ENCODE measurements at places on chromosomes 13 and 19.

GRCh38 chr19:1294688-1295087, 9.0 kb downstream of the EFNA2 start:
- DNase-seq = no peak

DNA sequence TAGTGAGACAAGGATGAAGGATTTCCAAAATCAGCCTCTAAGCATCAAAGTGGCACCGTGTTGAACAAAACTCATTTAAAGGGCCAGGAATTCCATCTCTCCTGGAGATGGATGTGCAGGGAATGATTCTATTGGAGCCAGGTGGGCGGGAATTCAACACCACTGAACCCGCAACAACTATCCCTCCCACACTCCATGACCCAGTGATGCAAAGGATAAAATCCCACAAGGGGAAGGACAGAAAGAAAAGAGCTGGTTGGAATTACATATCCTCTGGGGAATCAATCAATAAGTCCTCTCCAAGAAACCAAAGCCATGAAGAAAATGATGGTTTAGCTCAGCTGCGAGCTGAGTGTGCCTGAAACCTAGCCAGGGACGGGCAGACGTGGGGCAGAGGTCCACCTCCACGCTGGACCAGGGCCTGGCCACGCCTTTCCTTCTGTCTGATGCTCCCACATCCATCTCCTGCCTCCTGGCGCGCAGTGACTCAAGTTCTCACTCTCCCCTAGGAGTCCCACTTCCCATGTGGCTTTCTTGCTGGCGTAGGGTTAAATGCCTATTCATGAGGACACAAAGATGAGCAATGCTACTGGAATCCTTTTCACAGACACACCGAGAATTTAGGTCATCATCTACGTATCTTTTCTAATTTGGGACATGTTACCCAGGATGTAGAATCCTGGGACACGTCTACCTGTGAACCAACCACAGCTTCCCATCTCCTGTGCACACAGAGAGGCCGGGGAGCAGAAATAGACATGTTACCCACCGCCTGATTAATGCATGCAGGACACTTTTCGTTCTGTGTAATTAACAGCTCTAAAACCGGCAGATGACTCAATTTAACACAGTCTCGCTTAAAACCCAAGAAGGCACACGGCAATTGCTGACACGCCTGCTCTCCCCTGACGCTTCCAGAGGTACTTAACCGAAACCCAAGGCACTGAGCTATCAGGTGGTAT, 48.6 kb downstream of the PEPD start:
- no peak for DNase-seq

DNA sequence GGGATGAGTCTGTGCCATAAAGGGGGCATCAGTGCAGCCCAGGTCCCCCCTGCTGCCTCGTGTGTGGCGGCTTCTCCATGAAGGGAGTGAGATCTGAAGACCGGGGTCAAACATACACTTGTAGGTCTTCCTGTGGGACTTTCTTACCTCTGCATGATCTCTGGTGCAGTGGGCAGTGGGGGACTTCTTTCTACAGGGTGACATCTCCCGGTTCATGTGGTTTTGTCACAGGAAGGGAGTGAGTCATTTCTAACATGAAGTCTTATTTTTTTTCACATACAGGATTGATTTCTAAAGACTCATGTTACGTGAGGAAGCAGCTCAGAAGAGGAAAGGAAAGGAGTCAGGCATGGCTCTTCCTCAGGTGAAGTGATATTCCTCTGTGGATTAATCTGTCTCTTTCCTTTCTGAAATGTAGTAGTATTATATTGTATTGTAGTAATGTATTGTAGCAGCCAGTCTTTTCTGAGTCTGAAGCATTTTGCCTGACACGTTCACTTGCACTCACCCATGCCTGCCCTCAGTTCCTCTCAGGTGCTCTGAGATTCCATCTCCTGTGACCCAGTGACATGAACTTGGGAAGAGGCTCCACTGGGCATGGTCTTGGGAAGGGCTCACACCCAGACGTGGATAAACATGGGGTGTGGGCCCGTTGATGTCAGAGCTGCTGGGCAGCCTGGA, 15.7 kb downstream of the ZNF808 start:
- DNase-seq = no peak

DNA sequence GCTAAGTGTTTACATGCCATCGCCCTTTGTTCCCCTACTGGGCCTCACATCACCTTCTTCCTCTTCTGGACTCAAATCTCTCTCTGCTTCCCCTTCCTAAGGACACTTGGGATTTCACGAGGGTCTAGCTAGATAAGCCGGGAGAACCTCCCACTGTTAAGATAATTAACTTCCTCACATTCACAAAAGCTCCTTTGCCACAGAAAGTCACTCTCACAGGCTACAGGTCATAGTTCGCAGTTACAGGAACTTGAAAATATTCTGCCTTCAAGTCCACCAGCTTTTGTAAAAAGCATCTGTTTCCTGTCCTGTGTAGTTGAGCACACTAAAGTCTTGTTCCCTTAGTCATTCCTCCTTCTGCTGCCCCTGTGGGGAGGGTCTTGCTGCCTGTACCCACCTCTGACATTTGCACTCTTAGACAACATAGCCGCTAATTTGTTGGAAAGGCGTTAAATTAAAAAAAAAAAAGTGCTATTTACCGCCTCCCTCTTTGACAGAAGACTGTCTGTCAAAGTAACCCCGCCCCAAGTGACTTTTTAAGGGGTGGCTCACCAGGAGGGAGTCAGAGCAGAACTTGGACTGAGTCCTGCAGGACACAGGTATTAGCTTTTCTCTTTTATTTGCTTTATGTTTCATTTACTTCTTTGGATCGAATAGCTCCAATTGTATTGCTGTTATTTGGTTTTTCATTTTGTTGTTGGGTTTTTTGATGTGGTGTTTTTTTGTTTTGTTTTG, 26.8 kb upstream of the CEACAM21 start:
- DNase-seq = no peak

GRCh38 chr19:38869836-38870607, 8.1 kb downstream of the RINL start:
- peak; percentile 92 for DNase-seq

- no peak for DNase-seq
Measured at GRCh38 chr19:4744451-4745174, 21.0 kb upstream of the DPP9 start.

DNA sequence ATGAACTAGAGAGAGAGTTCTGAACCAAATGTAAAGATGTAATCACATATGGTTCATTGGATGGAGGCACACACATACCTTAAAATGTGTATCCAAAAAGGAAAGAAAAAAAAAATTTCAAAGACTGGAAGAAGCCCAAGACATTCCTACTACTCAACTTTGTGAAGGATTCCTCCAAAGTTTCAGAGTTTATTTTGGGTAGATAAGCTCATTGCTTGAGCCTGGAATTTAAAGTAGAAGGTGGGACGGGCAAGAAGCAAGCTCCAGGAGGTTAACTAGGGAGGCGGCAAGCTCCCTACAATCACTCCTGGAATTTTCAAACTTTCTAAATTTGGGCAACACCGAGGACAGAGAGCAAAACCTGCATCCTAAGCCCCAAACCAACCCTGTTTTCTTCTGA, 1.9 kb downstream of the TSHZ3 start:
- DNase-seq = no peak

DNA sequence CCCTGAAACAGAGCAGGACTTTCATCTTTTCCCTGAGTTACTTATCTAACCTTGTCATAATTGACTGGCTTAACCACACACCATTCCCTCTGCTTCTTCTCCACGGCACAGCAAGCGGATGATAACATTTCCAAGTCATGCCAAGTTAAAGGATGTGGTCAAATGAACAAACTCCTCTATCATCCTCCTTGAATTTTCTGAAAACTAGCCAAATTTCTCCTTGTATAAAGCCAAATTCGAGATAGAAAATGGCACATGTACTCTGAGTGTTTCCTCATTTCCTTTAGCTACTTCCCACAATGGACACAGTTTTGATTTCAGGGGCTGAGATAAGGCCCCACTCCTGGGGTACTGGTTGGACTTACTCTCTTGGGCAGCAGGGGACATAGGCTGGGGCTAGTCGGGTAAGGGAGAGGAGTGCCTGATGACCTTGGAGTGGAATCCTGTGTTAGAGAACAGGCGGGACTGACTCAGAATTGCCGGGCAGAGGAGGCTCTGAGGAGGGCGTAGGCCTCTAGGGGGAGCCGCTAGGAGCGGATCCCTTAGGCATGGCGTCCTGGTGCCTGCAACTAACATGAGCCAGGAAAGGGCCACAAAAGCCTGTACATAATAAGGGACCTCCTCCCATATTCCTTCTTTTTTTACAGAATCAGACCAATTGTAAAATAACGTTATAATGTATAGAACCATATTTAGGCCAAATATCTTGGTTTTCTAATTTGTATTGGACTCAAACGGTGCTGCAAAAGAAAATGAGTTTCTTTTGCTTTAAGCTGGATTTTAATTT, 20.3 kb upstream of the TMTC4 start:
- no peak for DNase-seq

GRCh38 chr13:90232291-90232690, 1115.2 kb upstream of the MIR17HG start:
- DNase-seq = no peak

- DNase-seq = no peak
Measured at GRCh38 chr13:94198681-94199080, 280.8 kb downstream of the DCT start.

- DNase-seq = no peak
Measured at GRCh38 chr13:108402850-108403249, 133.3 kb downstream of the TNFSF13B start.

GRCh38 chr13:29782798-29783197, 67.6 kb downstream of the UBL3 start:
- DNase-seq = no peak

- no peak for DNase-seq
Measured at GRCh38 chr19:43505186-43505456, 575 bp upstream of the PHLDB3 start.

GRCh38 chr19:10191347-10191746, 3.4 kb downstream of the DNMT1 start:
- no peak for DNase-seq

GRCh38 chr13:94914895-94915294, 202.6 kb upstream of the SOX21 start:
- no peak for DNase-seq

DNA sequence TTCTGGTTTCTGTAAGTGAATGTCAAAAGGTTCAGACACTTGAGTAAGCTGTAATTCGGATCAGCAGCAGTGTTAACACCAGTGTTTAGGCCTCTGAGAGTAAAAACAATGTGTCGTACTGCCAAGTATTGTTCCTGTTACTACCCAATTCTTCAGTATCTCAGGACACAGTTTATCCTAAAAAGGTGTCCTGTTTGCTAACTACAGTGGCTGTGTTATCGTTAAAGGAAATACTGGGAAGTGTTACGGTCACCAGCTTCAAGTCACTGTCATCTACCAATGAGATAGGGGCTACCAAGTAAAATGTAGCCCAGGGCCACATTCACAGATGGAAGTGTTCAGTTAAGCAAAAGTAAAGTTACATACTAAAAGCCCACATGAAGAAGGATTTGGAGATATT, 2.3 kb upstream of the UPF3A start:
- DNase-seq = no peak

- DNase-seq = no peak
Measured at GRCh38 chr13:93003531-93003930, 223.1 kb upstream of the GPC6 start.

DNA sequence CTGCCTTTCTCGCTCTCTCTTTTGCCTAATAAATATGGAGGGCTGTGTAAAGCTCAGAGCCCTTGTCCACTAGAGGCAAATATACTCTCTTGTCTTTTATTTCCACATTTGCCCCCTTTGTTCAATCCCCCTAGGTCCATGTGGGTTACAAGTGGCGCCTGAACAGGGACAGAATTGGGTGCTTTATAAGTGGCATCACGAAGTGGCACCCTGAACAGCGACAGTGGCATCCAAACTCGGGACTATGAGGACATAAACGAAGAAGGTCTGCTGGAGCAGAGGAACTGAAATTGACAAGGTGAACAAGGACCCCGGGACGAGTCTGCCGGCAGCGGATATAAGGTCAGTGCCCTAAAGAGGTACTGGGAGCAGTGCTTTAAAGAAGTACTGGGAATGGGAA, 4.3 kb upstream of the ZNF610 start:
- no peak for DNase-seq

- no peak for DNase-seq
Measured at GRCh38 chr19:10431254-10431942, 11.1 kb downstream of the PDE4A start.

DNA sequence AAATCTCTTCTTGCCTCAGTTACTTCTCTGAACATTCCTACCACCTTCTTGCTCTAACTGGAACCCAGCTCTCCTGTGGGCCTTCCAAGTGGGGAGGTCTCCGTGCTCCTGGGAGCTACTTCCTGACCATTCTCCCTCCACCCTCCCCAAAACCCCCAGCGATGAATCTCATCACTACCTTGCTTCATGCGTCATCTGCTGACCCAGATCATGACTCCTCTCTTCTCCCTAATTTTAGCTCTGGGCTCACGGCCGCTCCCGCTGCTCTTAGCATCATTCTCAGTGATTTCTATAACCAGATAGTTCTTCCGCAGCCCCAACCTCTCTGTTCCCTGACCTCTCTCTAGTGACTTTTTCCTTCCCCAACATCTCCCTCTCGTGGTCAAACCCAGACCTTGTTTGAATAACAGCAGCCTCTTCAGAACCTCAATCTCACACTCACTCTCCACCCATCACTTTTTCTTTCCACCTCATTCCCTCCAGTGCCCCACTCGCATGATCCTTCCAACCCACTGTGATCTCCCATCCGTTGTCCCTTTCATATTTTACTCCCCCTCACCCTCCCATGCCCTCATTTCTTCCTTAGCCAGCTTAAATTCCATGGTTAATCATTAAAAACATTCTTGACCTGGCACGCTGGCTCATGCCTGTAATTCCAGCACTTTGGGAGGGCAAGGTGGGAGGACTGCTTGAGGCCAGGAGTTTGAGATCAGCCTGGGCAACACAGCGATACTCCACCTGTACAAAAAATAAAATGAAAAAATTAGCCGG, 21.8 kb downstream of the MRPS12 start:
- peak; percentile 25 for DNase-seq

- no peak for DNase-seq
Measured at GRCh38 chr13:50732712-50733111, 110.8 kb downstream of the DLEU7 start.

GRCh38 chr13:33312150-33312860, 26.8 kb upstream of the STARD13 start:
- DNase-seq = no peak

- DNase-seq = peak; percentile 93
Measured at GRCh38 chr19:1855040-1855827, 7.0 kb upstream of the REXO1 start.

- no peak for DNase-seq
Measured at GRCh38 chr13:33219926-33220325, 65.6 kb downstream of the STARD13 start.

GRCh38 chr13:87554045-87554444, 117.1 kb upstream of the SLITRK5 start:
- DNase-seq = no peak

GRCh38 chr13:44668688-44669087, 92.6 kb upstream of the TSC22D1 start:
- DNase-seq = no peak

Measured in hematopoietic multipotent progenitor cell treated with erythropoietin and hydrocortisone succinate and interleukin-3 and kit ligand, for 17 days (in vitro differentiated cells).